Gastroesophageal sphincter (tissue), 4 donors: ENCODE measurements at places on chromosomes 13 and 19. TPM values are rescaled to one million over a fixed set of nuclear protein-coding genes. Genes with fewer than 3 reads are reported as not detected.

Gene REEP6
- not detected for total RNA-seq

Gene LILRA5
- 2.8 TPM for total RNA-seq

GRCh38 chr19:35149463-35149862, 5.1 kb upstream of the FXYD5 start:
- no peak for ATAC-seq

Gene ZNF792
- 6.5 TPM for total RNA-seq

- ATAC-seq, result no peak
Measured at GRCh38 chr19:56109226-56109625, 11.9 kb downstream of the ZNF787 start.

Gene DIAPH3
- total RNA-seq, result 1.7 TPM

Gene RPL21
- 1,352 TPM for total RNA-seq

DNA sequence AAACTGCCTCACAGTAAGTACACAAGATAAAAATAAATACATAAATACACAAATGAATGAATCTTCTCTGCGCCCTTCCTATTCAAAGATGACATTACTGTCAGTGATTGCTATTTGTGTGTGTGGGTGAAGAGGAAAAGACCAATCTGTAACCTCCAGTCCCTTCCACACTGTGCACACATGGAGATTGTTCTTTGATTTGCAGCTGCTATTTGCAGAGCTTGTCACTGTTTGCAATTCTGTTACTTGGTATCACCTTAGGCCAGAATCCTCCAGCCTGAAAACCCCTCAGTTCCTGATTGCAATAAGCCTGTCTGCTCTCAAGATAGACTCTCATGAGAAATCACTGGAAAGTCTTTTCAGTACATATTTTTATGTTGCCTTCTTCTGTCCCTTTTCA, 1314.9 kb downstream of the PCDH9 start:
- ATAC-seq, result no peak

GRCh38 chr19:39217094-39217493, 13.0 kb upstream of the SYCN start:
- ATAC-seq, result no peak

GRCh38 chr13:35468195-35468594, 8.3 kb downstream of the MAB21L1 start:
- no peak for ATAC-seq

Gene SGCG
- not detected for total RNA-seq

DNA sequence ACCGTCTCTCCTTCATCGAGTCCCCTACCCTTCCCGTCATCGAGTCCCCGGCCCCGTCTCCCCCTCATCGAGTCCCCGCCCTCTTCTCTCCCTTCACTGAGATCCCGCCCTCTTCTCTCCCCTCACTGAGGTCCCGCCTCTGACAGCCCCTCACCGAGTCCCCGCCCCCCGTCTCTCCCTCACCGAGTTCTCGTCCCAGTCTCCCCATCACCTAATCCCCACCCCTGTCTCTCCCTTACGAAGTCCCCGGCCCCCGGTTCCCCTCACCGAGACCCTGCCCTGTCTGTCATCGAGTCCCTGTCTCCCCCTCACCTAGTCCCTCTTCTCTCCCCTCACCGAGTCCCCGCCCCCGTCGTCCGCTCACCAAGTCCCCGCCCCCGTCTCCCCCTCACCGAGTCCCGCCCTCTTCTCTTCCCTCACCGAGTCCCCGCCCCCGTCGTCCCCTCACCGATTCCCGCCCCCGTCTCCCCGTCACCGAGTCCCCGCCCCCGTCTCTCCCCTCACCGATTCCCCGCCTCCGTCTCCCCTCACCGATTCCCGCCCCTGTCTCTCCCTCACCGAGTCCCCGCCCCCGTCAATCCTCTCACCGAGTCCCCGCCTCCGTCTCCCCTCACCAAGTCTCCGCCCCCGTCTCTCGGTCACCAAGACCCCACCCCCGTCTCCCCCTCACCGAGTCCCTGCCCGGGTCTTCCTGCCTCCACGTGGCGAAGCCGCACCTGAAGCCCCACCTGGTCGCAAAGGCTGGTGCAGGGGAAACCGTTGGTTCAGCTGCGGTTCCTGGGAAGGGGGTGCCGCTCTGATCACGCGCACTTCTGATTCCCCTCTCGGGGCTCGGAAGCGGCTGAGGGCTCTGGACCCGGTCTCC, 23.9 kb upstream of the ZNF846 start:
- ATAC-seq, result peak; percentile 80

Gene LACC1
- 3.8 TPM for total RNA-seq

- no peak for ATAC-seq
Measured at GRCh38 chr13:60407095-60407494, 10.1 kb downstream of the TDRD3 start.

Gene ELAVL3
- total RNA-seq, result 0.27 TPM

DNA sequence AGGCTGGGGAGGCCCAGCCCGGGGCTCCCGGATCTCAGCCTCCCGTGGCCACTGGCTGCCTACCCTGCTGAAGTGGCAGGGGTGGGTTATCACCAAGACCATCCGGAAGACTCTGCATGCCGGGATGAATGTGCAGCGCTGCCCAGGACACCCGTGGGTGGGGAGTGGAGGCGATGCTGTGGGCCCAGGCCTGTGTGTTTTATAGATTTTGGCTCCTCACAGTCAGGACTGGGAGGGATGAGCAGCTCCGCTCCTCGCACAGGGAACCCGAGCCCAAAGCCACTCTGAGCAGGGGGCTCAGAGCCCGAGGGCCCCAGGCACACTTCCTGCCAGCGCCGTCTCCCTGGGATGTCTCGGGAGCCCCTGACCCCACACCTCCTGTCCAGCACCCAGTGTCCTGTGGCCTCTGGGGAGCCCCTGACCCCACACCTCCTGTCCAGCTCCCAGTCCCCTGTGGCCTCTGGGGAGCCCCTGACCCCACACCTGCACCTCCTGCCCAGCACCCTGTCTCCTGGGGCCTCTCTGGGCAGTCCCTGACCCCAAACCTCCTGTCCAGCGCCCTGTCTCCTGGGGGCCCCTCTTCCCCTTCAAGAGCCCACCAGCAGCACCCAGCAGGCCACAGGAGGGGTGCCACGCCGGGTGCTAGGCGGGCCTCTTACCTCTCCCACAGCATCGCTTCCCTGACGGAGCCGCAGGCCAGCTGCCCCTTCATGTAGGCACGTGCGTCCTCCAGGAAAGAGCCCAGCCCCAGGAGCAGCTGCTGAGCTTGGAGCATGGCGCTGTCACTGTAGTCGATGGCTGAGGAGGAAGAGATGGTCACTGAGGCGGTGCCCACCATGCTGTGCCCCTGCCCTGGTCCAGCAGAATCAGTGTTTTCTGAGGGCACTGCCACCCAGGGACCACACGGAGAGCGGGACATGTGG, 31.4 kb downstream of the NAXD start:
- ATAC-seq, result no peak
